Stimulated activated CD4-positive, alpha-beta T cell treated with anti-CD3 and anti-CD28 coated beads, Interleukin-2, amount 100 ng/mL, for 24 hours (primary cell): ENCODE measurements at places on chromosomes 5 and 9.

DNA sequence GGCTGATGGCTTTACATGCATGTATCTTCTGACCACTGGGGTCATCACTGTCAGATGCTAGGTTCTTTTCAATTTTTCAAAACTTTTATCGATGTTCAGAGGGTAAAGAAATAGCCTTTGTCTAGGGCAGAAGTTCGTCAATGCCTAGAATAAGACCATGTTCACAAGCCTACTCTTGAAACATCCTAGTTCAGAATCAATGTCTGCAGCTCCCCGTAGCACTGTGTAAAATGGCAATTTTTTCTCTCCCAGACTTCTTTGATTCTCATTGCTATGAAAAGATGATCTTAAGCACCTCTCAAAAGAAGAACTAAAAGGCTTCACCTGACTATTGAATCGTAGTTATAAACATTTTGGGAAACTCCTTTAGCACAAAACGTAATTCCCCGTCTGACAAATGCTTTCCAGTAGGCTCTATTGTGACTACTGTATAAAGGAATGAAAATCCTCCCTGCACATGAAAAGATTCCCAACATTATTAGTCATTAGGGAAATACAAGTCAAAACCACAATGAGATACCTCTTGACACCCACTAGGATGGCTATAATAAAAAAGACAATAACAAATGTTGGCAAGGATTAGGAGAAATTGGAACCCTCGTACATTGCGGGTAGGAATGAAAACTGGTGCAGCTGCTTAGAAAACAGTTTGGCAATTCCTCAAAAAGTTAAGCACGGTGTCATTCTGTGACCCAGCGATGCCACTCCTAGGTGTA lies 263.5 kb downstream of the ARHGAP26 start:
- no peak for DNase-seq

GRCh38 chr5:34530637-34531036 lies 125.5 kb upstream of the RAI14 start:
- no peak for DNase-seq

GRCh38 chr5:109779036-109779735 lies 89.5 kb downstream of the MAN2A1 start:
- no peak for DNase-seq

DNA sequence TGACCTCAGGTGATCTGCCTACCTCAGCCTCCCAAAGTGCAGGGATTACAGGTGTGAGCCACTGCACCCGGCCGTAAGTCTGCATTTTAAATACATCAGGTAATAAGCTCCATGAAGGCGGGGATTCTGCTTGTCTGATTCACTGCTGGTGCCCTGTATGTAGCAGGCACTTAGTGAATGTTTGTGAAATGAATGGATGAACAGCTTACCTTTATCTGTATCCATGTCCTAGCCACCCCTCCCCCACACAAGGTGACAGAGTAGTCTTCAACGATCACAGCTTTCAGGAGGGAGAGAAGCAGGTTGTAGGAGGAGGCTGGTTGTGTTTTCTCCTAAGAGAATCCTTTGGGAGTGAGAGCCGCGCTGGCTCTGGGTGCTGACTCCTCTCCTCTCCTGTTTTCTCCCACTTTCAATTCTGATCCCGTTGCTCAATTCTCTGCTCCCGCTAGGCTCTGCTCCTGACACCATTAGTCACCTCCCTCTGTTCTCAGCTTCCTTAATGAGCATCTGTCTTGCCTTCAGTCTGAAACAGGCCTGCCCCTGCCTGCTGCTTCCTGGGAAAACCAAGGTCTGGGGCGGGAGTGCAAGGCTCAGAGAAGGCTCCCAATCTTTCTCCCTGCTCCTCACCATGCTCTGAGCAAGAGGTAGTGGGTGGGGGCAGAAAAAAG lies 88.8 kb upstream of the CTNNA1 start:
- DNase-seq, result no peak

- DNase-seq, result no peak
Measured at GRCh38 chr9:97831843-97832636, 21.0 kb upstream of the FOXE1 start.

- DNase-seq, result no peak
Measured at GRCh38 chr9:33142535-33142934, 24.6 kb downstream of the B4GALT1 start.

DNA sequence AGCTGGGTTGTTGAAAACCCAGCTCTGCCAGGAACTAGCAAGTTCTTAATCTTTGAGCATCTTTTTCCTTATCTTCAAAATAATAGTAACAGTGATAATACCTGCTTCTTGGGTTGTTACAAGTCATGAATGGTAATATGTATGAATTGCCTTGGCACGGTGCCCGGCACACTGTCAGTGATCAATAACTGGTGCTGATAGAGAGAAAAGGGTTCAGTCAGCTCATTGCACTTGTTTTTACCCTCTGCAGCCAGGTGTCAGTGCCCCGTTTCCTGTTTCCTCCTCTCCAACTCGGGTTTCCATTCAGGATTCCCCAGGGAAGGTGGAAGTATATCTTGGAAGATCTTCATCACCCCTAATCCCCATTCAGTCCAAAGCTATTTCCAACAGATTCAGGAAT lies 15.8 kb upstream of the NIPAL4 start:
- DNase-seq, result no peak

GRCh38 chr9:37126214-37126788 lies 5.9 kb downstream of the ZCCHC7 start:
- no peak for DNase-seq

- DNase-seq, result no peak
Measured at GRCh38 chr5:65047948-65048690, 279.4 kb downstream of the CWC27 start.

GRCh38 chr5:100479079-100479688 lies 56.0 kb upstream of the FAM174A start:
- no peak for DNase-seq

DNA sequence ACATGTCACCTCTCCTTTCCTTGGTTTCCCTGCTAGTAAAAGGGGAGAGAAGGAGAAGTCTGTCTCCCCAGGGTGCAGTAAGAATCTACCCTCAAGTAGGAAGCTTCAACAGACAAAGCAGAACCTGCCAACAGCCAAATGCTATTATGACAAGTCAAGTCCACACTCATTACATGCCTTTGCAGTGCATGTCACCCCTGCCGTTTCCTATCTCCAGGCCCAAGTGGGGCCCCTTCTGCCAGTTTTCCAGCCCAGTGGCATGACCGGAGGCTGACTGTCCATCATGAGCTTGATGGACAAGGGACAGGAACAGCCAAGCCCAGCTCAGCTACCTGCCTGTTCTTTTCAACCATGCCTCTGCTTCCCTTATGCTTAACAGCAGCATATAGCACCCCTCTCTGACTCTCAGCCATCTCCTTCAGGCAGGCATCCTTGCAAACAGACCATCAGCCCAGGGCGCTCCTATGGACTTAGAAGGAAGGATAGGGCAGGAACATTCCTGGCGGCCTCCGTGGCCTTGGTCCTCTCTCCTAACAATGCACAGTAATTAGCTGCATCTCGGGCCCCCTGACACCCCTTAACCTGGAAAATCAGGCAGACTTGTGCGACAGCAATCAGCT lies 107.2 kb upstream of the RAD23B start:
- DNase-seq, result no peak

DNA sequence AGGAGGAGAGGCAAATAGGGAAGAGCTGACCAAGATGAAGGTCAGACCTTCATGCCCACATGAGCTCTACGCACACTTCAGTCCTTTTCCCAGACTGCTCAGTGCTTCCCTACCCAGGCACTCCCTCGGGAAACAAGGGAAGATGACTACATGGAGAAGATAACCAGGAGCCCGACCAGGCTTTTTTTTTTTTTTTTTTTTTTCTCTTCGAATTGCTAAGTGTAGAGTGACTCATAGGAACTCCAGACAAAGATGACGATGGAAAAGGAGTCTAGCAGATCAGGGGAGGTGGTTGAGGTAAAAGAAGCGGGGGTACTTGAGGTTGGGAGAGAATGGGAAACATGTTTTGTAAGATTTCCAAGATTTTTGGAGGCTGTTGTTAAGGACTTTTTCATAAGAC lies 526.1 kb downstream of the BNC2 start:
- no peak for DNase-seq

DNA sequence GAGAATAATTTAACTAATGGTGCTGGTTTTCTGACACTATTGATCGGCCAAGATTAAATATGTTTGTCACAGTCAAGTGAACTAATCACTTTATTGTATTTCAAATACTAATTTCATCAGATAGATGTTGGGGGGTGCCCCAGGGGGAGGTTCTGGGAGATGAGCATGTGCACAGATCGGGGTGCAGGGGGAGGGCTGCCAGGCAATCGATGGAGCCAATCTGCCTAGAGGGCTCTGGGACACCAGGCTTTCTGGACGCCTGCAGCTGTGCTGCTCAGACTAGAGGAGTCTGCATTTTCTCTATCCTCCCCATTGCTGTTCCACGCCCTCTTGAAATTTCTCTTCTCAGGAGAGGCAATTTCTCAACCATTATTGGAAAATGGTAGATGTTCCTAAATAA lies 100.0 kb upstream of the ALDH1B1 start:
- no peak for DNase-seq

DNA sequence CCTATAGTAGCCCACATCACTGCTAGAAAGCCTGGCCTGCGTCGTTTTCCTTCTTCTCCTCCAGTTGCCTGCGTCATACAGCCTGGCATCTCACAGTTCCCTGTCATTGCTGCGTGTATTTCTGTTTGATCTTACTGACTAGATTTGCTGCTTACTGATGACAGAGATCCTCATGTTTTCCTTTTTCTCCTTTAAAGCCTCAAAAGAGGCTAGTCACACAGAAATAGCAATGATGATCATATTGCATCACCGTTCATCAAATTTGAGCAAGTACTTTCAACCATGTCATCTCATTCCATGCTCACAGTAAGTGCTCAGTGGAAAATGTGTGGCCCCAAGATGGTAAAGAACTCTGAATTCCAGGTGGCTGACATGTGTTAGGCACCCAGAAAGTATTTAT lies 76.8 kb downstream of the MVB12B start:
- DNase-seq, result no peak

GRCh38 chr5:123472150-123472924 lies 39.6 kb upstream of the CSNK1G3 start:
- no peak for DNase-seq

DNA sequence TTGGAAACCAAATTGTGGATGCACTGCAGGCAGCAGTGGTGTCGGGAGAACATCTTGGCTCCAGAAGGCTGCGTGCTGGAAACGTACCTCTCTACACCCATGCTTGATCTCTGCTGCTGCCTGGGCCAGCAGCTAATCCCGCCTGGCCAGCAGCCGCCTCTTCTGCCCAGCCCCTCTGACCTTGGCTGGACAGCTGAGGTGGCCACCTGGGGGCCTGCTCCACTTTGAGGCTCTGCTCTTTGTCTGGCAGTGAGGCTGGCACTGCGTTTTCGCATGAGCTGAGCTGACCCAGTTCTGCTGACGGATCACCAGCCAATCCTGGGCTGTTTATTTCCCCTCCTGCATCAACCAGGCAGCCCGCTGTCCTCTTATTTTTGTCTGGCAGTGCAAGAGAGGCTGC lies 154.9 kb downstream of the TENT4A start:
- DNase-seq, result no peak

GRCh38 chr5:80916676-80917075 lies 43.5 kb upstream of the RASGRF2 start:
- DNase-seq, result no peak

DNA sequence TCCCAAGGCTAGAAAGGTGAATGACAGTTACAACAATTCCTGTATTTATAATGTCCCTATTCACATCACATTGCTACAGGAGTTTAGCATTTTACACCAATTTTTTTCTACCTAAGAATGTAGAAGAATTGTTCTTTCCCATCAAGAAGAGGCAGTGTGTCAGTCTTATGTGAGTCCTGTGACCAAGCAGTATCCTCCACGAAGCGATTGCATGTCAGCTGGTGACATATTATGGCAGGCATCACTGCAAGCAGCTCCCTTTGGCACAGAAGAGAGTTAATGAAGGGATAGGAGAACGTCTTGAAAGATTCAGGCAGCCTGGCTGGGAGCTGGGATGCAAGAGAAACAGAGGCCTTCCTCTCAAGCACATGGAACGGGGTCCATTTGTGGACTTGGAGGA lies 199.8 kb downstream of the SMC2 start:
- DNase-seq, result no peak

GRCh38 chr5:173197375-173197891 lies 37.6 kb downstream of the NKX2-5 start:
- no peak for DNase-seq

DNA sequence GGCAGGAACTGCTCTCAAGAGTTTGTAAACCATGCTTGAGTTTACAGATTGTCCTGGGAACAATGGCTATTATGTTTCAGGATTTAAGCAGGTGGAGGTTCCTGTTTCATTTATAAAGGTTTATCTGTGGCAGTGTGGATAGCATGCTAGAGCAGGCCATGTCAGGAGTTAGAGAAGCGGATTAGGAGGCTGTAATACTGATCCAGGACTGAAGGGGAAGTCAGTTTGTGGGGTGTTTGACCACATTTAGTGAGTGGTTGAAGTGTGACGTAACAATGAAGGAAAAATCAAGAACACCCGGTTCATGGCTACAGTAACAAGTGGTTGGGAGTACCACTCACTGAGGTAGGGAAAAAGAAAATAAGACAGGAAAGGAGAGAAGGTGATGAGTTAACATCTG lies 299.0 kb downstream of the TLR4 start:
- no peak for DNase-seq

- DNase-seq, result no peak
Measured at GRCh38 chr5:77638763-77639671, 504 bp upstream of the OTP start.

- no peak for DNase-seq
Measured at GRCh38 chr5:72402381-72402890, 82.3 kb downstream of the PTCD2 start.

- no peak for DNase-seq
Measured at GRCh38 chr5:37950436-37950835, 110.6 kb upstream of the GDNF start.

DNA sequence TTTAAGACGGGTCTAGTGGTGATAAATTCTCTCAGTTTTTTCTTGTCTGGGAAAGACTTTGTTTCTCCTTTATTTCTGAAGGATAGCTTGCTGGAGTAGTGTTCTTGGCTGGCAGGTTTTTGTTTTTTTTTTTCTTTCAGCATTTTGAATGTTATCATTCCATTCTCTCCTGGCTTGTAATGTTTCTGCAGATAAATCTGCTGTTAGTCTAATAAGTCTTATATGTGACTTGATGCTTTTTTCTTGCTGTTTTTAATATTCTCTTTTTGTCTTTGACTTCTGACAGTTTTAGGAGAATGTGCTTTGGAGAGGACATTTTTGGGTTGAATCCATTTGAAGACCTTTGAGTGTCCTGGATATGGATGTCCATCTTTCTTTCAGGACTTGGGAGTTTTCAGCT lies 16.0 kb downstream of the HSD17B4 start:
- no peak for DNase-seq

- no peak for DNase-seq
Measured at GRCh38 chr5:142966121-142966420, 195.9 kb downstream of the ARHGAP26 start.
